ENCODE measurements at places on chromosomes 1 and 21. TPM values are rescaled to one million over a fixed set of nuclear protein-coding genes. Genes with fewer than 3 reads are reported as not detected.

- peak overlapping the region; percentile 79 for H3K27ac ChIP-seq
- no peaks in the 10 kb centered on the region for H3K4me1 ChIP-seq
- no peak for DNase-seq
- no peaks in the 10 kb centered on the region for H3K36me3 ChIP-seq
- H3K27me3 ChIP-seq: no peaks in the 10 kb centered on the region
Observed at GRCh38 chr1:36320291-36320761, 3.1 kb downstream of the EVA1B start.

DNA sequence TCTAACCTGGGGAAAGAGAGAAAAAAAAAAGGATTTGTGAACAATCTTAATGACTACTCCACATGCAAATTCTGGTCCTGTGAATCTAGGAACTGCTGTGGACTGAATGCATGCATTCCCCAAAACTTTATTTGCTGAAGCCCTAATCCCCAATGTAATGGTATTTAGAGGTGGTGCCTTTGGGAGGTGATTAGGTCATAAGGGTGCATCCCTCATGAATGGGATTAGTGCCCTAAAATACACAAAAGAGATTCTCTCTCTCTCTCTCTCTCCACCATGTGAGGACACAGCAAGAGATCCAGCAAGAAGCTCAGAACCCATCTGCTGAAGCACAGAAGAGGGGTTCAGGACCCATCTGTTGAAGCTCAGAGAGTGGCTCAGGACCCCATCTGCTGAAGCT is 26.2 kb upstream of the KIRREL1 start:
- H3K27ac ChIP-seq: no peak overlapping the region
- no peaks in the 10 kb centered on the region for H3K36me3 ChIP-seq
- no peaks in the 10 kb centered on the region for H3K27me3 ChIP-seq
- H3K4me3 ChIP-seq: no peak overlapping the region
- peaks cover 2% of the 10 kb centered on the region for H3K4me1 ChIP-seq

Gene SH3D21
- total RNA-seq: 0.53 TPM

DNA sequence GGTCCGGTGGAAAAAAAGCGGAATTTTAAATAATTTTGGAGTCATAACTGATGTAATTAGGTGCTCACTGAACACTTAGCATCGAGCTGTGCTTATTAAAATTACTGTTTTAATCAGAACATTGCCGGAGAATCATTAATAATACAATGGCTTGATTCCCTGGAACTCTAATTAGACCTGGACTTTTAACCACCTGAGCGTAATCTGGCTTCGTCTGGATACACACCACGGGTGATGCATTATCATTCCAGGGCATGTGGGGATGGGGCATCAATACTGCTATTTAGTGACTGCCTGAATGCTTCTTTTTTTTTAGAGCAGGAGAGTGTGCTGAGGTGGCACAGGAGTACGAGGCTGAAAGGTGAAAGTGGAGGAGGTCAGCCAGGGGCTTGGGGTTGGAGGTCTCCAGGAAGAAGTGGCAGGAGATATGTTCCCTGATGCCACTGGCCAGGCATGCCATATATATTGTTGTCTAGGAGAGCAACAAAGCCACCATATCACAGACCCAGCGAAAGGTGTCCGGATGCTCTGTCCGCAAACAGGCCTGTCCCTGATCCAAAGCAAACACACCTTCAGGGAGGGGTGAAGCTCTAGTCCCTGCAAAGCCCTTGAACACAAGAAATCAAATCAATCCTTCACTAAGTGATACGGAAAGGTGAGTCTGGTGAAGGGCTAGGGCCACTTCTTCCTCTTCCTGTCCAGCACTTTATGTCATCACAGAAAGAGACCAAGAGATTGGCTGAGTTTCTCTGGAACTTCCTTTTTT is 125.2 kb downstream of the PLXNA2 start:
- no peak overlapping the region for H3K27ac ChIP-seq
- no peaks in the 10 kb centered on the region for H3K36me3 ChIP-seq
- no peaks in the 10 kb centered on the region for H3K27me3 ChIP-seq
- peaks cover 27% of the 10 kb centered on the region for H3K4me1 ChIP-seq
- no peak overlapping the region for H3K4me3 ChIP-seq

DNA sequence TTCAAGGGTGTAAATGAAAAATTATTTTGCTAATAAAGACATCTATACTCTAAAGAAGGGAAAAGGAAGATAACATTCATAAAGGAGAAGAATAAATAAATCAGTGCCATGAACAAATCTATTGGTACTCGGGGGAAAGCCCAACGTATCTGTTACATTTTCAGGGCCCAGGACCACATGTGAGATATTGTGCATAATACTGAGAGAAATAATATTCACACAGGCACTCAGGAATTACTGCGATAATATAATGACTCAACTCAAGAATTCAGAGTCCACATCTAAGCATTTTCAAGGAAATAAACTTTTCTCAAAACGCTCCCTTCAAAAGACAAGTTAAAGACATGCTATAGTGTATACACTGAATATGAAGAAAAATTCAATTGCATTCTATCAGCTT is 108.8 kb downstream of the SMYD2 start:
- no peak for DNase-seq
- peaks cover 36% of the 10 kb centered on the region for H3K36me3 ChIP-seq
- no peaks in the 10 kb centered on the region for H3K27me3 ChIP-seq
- no peak overlapping the region for H3K4me3 ChIP-seq

GRCh38 chr1:22387919-22388580 is 63.6 kb upstream of the ZBTB40 start:
- no peak for DNase-seq
- H3K27ac ChIP-seq: no peak overlapping the region
- no peaks in the 10 kb centered on the region for H3K4me1 ChIP-seq
- H3K27me3 ChIP-seq: peaks cover 37% of the 10 kb centered on the region
- H3K4me3 ChIP-seq: no peak overlapping the region

DNA sequence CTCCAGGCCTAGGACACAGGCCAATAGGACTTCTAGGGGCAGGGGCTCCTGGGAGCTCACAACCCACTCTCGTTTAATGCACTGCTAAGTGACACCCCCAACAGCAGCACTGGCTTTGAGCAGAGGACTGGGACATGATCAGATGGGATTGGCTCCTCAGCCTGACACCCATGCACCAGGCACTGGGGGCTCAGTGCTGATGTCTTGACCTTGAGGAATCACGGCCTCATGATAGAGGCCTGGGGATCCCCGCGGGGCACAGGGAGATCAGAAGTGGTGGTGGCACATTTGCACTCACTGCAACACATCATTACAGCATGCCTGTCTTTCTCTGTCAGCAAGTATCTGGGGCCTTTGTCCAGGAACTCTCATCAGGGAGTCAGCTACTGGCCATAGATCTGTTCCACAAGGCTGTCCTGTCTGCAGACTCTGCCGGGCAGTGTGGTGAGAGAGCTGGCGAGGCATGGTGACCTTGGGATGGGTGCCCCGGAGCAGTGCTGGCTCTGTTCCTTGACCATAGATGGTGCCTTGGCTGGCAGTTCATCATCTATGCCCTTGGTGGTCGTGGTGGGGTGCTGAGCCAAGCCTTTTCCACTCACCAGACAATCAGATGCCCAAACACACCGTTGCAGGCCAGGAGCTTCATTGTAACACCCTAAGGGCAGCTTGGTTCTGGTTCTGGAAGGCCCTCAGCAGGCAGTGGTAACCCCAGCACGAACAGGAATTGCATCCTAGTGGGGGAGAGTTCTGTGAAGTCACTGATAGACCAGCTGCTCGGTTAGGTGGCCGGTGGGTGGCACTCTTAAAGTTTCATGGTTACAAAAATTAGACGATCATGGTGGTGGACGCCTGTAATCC is 22.2 kb upstream of the PARP1 start:
- no peaks in the 10 kb centered on the region for H3K4me1 ChIP-seq
- DNase-seq: no peak
- no peaks in the 10 kb centered on the region for H3K27me3 ChIP-seq
- H3K27ac ChIP-seq: no peak overlapping the region
- no peaks in the 10 kb centered on the region for H3K36me3 ChIP-seq

GRCh38 chr1:109763646-109764415 is at the start of gene EPS8L3:
Gene EPS8L3 (minus strand): TSS chr1:109763923. CDS start chr1:109761749, 2,174 bp downstream.
- no peak within 1 kb of the TSS for H3K27ac ChIP-seq
- DNase-seq: no peak
- no peak within 1 kb of the TSS for H3K4me3 ChIP-seq
- no peaks in the 10 kb centered on the region for H3K4me1 ChIP-seq
- no peaks in the 10 kb centered on the region for H3K36me3 ChIP-seq

Gene MAP3K7CL
- 15.5 TPM for total RNA-seq

Gene SLAMF7
- not detected for total RNA-seq

Gene RAB25
- not detected for total RNA-seq

- DNase-seq: no peak
- H3K4me1 ChIP-seq: peaks cover 5% of the 10 kb centered on the region
- H3K27ac ChIP-seq: no peak overlapping the region
- no peaks in the 10 kb centered on the region for H3K36me3 ChIP-seq
Observed at GRCh38 chr1:232664844-232665777, 35.2 kb upstream of the SIPA1L2 start.

Gene HSPB7
- 355 TPM for total RNA-seq

DNA sequence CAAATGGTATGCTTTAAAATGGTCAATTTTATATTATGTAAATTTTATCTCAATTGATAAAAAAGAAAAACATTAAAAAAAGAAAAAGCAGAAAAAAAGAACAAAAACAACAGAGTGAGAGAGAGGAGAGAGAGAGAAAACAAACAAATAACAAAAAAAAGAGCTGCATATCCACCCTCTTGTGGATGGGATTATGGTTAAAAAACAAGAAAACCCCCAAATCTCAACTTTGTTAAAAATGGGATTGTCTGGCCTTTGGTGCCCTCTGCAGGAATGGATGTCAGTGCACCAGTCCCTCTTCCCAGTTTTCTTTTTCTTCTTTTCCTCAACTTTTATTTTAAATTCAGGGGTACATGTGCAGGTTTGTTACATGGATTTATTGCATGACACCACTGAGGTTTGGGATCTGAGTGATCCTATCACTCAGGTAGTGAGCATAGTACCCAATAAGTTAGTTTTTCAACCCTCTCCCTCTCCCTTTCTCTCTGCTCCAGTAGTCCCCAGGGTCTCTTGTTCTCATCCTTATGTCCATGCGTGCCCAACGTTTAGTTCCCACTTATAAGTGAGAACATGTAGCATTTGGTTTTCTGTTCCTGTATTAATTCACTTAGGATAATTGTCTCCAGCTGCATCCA is 28.1 kb downstream of the RNF187 start:
- H3K36me3 ChIP-seq: no peaks in the 10 kb centered on the region
- no peak for DNase-seq
- H3K27ac ChIP-seq: no peak overlapping the region

DNA sequence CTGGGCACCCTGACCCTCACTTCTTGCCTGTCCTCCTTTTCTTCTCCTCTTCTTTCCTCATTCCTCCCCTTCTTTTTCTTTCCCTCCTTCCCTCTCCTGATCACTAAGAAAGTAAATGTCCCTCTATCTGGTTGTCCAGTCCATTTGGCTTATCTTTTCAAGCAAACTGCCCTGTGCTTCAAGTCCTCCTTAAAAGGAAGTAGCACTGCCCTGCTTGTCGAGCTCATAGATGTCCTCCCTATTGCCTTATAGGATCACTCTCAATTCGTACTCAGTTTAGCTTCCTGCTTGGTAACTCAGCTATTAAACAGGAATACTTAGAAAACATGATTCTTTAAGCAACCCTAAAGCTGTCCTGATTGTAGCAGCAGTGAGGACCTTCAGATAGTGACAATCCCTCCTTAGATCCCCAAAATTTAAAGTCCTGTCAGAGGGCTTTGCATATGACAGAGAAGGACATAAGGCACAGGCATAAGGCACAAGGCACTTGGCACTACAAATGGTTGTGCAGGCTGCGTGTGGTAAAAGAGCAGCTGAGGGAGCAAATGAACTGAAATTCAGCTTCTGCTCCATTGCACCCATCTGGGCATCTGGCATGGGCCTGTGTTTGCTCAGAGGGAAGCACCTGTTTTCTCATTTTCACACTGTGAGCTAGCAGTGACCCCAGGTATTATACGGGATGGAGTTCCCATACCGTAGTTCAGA is 26.1 kb upstream of the SLAMF6 start:
- no peak for DNase-seq
- H3K4me3 ChIP-seq: no peak overlapping the region
- no peaks in the 10 kb centered on the region for H3K36me3 ChIP-seq
- no peaks in the 10 kb centered on the region for H3K4me1 ChIP-seq

GRCh38 chr1:197195100-197195499 is 48.6 kb upstream of the ASPM start:
- H3K27me3 ChIP-seq: no peaks in the 10 kb centered on the region
- peaks cover 1% of the 10 kb centered on the region for H3K36me3 ChIP-seq
- H3K27ac ChIP-seq: no peak overlapping the region
- H3K4me1 ChIP-seq: peaks cover 42% of the 10 kb centered on the region
- no peak overlapping the region for H3K4me3 ChIP-seq

GRCh38 chr1:206005778-206006180 is 2.6 kb upstream of the RAB7B start:
- no peak overlapping the region for H3K27ac ChIP-seq
- no peak for DNase-seq
- H3K4me3 ChIP-seq: no peak overlapping the region
- H3K4me1 ChIP-seq: peaks cover 31% of the 10 kb centered on the region
- no peaks in the 10 kb centered on the region for H3K27me3 ChIP-seq

DNA sequence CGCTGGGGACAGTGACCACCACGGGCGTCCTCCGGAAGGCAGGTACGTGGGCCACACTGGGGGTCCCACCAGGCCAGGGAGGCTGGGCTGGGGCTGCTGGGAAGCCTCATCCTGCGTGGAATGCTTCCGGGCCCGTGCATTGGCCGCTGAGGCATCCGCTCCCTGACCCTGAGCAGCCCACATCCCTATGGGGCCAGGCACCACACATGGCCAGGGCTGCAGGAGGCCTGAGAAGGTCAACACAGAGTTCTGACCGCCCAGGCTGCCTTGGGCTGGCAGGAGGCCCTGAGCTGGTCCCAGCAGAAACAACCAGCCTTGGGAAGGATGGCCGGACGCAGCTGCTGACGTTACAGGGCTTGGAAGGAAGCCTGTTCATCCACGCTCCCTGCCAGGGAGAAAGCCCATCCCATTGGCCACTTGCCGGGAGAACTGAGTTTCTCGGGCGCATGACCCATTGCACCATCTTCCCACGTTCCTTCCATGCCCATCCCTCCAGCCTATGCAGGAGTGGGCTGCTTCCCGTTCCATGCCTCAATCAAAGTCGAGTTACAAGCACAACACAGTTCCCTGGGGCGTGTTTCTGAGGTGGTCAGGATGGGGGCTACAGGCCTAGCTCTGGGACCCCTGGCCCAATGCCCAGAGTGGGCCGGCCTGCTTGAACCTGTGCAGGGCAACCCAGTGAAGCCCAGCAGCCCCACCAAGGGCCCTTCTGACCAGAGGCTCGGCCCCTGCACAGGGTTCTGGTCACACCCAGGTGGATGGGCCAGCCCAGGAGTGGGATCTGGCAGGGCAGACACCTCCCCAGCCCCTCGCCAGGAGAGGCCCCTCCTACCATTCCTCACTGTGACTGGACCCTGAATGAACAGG is 31.7 kb downstream of the TRIM11 start:
- peak overlapping the region; percentile 89 for H3K27ac ChIP-seq
- H3K27me3 ChIP-seq: no peaks in the 10 kb centered on the region
- H3K4me1 ChIP-seq: peaks cover 50% of the 10 kb centered on the region
- DNase-seq: peak; percentile 97
- H3K4me3 ChIP-seq: no peak overlapping the region

DNA sequence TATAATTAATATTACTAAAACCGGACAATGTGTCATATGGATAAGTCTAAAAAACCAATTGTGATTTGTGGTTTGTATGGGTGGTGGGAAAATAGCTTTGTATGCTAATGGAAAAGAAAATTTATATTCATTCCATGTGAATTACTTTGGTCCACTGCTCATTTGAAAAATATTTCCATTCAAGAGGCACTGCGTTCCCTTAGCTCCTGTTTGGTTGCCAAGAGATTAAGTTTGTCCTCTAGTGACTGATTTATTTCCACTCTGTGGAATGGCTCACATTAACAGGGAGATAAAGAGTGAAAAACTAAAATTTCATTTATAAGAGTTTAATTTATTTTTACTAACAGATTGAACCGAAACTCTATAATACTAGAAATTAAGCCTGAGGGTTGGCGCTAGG is 744.1 kb upstream of the CHRM3 start:
- DNase-seq: no peak
- no peaks in the 10 kb centered on the region for H3K36me3 ChIP-seq
- no peaks in the 10 kb centered on the region for H3K4me1 ChIP-seq
- no peak overlapping the region for H3K4me3 ChIP-seq
- H3K27ac ChIP-seq: no peak overlapping the region
- H3K27me3 ChIP-seq: no peaks in the 10 kb centered on the region
